ENCODE measurements at places on chromosomes 1 and 21. TPM values are rescaled to one million over a fixed set of nuclear protein-coding genes. Genes with fewer than 3 reads are reported as not detected.

The OR2M3 gene
- not detected for total RNA-seq

The F13B gene
- total RNA-seq, result not detected

The KANK4 gene
- not detected for total RNA-seq

The IGSF9 gene
- total RNA-seq, result not detected

The FAM163A gene
- not detected for total RNA-seq

GRCh38 chr1:197441999-197442414 lies 174.0 kb downstream of the CRB1 start:
- H3K27ac ChIP-seq, result no peak overlapping the region
- H3K27me3 ChIP-seq, result no peaks in the 10 kb centered on the region
- H3K4me3 ChIP-seq, result no peak overlapping the region
- no peaks in the 10 kb centered on the region for H3K36me3 ChIP-seq

GRCh38 chr1:118907466-118907865 lies 80.7 kb downstream of the TBX15 start:
- no peaks in the 10 kb centered on the region for H3K4me1 ChIP-seq
- no peak for DNase-seq
- no peak overlapping the region for H3K27ac ChIP-seq
- no peaks in the 10 kb centered on the region for H3K36me3 ChIP-seq
- H3K4me3 ChIP-seq, result no peak overlapping the region
- no peaks in the 10 kb centered on the region for H3K27me3 ChIP-seq

- no peak overlapping the region for H3K4me3 ChIP-seq
- no peak overlapping the region for H3K27ac ChIP-seq
- no peaks in the 10 kb centered on the region for H3K27me3 ChIP-seq
- H3K4me1 ChIP-seq, result no peaks in the 10 kb centered on the region
- no peaks in the 10 kb centered on the region for H3K36me3 ChIP-seq
Observed at GRCh38 chr1:197994907-197995407, 77.8 kb downstream of the LHX9 start.

DNA sequence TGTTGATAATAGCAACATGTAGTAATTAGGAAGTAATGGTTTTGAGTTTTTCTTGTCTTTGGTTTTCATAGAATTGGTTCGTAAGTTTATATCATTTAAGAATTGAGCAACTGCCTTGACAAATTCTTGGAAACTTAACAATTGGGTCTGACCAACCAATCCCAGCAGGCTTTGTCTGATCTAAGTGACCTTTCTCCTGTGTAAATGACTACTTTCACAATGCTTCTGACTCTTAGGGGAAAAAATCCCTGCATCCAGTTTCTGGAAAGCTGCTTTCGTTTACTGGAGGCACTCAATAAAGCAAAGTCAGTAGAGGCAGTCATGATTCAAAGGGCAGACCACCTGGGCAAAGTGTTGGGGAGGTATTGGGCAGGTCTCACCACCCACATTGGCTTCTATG lies 303.6 kb upstream of the FAM78B start:
- H3K4me1 ChIP-seq, result no peaks in the 10 kb centered on the region
- no peaks in the 10 kb centered on the region for H3K36me3 ChIP-seq
- H3K4me3 ChIP-seq, result no peak overlapping the region
- no peaks in the 10 kb centered on the region for H3K27me3 ChIP-seq
- H3K27ac ChIP-seq, result no peak overlapping the region

DNA sequence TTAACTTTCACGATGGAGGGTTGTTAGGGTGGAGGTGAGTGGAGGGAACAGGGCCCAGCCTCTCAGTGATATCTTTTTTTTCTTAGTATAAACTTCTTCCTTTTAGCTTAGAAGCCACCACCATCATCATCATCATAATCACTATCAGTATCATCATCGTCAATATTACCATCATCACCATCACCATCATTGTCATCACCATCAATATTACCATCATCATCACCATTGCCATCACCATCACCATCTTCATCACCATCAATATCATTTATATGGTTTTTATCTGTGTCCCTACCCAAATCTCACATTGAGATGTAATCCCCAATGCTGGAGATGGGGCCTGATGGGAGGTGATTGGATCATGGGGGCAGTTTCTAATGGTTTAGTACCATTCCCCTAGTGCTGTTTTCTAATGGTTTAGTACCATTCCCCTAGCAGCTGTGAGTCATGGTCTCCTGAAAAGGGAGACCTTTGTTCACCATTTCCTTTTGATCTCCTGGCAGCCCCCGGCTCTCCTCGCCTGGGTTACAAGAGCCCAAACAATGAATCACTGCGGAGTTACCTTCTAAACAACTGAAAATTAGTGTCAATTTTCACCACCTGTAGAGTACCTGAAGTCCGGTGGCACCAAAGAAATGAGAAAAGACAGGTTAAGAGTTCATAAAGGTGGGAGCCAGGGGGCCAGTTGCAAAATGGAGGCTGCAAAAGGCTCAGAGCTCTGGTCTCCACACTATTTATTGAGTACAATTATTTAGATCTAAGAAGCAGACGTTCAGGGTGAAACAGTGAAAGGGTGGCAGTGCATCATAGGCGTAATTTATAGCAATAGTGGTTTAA lies 3.1 kb upstream of the PLA2G2E start:
- H3K36me3 ChIP-seq, result no peaks in the 10 kb centered on the region
- H3K27me3 ChIP-seq, result peaks cover 12% of the 10 kb centered on the region
- H3K27ac ChIP-seq, result no peak overlapping the region
- H3K4me3 ChIP-seq, result no peak overlapping the region
- DNase-seq, result no peak

DNA sequence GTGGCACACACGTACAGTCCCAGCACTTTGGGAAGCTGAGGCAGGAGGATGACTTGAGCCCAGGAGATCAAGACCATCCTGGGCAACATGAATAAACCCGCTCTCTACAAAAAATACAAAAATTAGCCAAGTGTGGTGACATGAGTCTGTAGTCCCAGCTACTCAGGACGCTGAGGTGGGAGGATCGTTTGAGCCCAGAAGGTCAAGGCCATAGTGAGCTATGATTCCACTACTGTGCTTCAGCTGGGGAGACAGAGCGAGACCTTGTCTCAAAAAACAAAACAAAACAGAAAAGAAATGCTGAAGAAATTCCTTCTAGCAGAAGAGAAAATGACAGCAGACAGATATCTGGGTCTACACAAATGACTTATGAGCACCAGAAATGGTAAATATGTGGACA lies 10.3 kb downstream of the ALDH9A1 start:
- H3K27ac ChIP-seq, result no peak overlapping the region
- H3K4me1 ChIP-seq, result peaks cover 2% of the 10 kb centered on the region
- no peak for DNase-seq

- no peaks in the 10 kb centered on the region for H3K27me3 ChIP-seq
- no peaks in the 10 kb centered on the region for H3K4me1 ChIP-seq
- no peak overlapping the region for H3K4me3 ChIP-seq
- DNase-seq, result peak; percentile 1
- H3K36me3 ChIP-seq, result no peaks in the 10 kb centered on the region
Observed at GRCh38 chr1:77100875-77101274, 118.4 kb downstream of the PIGK start.

DNA sequence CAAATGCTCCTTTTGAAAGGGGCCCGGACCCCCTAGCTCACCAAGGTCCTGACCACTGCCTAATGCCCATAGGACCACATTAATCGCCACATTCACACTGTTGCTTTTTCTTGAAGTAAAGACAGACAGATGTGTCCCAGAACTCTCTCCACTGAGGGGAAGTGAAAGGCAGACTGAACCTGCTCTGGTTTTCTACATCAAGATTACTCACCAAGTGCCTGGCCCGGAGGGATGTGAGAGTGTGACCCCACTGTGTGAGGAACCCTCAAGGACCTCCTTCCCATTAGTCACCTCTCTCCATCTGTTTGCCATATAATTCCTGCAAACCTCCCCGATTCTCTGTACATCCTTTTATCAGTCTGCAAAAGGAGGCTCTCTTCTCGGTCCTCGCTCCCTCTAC lies 381.5 kb downstream of the OMA1 start:
- H3K4me1 ChIP-seq, result no peaks in the 10 kb centered on the region
- no peak for DNase-seq
- H3K27ac ChIP-seq, result no peak overlapping the region

DNA sequence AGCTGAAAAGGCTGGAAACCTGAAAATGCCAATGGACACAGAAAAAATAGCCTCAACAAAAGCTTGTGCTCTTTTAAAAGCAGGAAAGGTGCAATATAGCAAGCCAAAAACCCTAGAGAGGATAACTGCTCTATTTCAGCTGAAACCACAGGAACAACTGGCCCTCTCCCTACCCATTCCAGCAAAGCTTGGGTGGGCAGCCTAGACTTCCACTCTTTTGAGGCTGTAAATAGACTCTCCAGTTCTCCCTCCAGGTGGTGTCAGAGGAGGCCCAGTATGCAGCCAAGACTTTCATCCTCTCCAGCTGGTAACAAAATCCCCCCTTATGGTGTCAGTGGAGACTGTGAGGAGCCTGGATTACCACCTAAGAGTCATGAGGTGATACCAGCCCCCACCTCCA lies 206.9 kb upstream of the PLD5 start:
- no peak overlapping the region for H3K4me3 ChIP-seq
- H3K27me3 ChIP-seq, result no peaks in the 10 kb centered on the region
- no peaks in the 10 kb centered on the region for H3K4me1 ChIP-seq
- H3K27ac ChIP-seq, result no peak overlapping the region
- no peak for DNase-seq
- no peaks in the 10 kb centered on the region for H3K36me3 ChIP-seq

DNA sequence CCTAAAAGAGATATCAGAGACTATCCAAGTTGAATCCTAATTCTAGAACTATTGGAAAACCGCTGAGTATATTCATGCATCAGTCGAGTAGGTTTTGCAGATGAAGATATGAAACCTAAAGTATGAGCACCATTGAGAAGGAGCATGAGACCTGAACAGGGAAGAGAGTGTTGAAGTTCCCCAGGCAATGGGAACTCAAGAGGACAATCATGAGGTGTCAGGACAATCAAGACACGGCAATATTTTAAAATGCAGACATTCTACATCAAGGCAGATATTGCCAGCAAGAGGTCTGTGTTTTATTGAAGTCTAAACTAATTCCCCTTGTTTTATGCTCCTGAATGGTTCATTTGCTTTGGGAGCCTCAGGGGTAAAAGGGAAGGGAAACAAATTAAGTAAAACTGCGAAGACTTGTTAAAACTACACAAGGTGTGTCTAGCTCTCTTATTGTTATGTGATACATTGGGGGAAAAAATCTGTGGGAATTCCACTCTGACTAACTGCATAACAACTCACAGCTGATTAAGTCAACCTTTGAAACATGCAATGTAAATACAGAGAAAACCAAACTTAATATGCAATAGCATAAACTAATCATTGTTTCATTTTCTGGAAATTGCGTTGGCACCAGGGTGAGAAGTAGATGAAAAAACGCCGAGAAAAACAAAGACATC lies 347.9 kb upstream of the ADGRL2 start:
- peak; percentile 8 for DNase-seq
- no peaks in the 10 kb centered on the region for H3K4me1 ChIP-seq
- no peak overlapping the region for H3K4me3 ChIP-seq
- no peak overlapping the region for H3K27ac ChIP-seq
- H3K36me3 ChIP-seq, result no peaks in the 10 kb centered on the region

DNA sequence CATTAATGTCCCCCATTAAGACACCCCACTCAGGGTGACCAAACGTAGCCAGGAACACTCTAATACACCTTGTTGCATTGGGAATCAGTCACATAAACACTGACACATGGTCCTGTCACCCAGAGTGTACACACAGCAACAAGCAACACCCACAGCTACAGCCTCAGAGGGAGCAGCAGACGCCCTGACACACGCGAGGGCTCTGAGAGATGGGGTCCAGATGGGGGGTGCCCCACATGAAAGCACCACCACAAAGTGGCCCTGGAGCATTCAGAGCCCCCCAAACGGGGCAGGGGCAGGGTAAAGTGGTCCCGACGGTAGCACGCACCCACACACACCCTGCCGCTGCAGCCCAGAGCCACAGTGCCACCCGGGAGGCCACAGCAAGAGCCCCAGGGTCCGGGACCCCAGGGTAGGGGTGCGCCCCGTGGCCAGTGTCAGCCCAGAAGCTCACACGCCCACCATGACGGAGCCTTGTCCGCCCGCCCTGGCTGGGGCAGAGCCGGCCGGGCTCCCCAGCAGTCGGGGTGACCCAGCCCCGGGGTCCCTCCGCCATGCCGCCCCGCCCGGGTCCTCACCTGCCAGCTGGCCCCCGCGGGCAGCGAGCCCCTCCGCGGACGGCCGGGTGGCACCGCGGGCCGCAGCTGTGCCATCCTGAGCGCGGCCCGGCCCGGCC lies 47.3 kb downstream of the RAP1GAP start:
- DNase-seq, result no peak
- peaks cover 78% of the 10 kb centered on the region for H3K27me3 ChIP-seq
- no peak overlapping the region for H3K27ac ChIP-seq
- H3K4me3 ChIP-seq, result no peak overlapping the region
- no peaks in the 10 kb centered on the region for H3K36me3 ChIP-seq

DNA sequence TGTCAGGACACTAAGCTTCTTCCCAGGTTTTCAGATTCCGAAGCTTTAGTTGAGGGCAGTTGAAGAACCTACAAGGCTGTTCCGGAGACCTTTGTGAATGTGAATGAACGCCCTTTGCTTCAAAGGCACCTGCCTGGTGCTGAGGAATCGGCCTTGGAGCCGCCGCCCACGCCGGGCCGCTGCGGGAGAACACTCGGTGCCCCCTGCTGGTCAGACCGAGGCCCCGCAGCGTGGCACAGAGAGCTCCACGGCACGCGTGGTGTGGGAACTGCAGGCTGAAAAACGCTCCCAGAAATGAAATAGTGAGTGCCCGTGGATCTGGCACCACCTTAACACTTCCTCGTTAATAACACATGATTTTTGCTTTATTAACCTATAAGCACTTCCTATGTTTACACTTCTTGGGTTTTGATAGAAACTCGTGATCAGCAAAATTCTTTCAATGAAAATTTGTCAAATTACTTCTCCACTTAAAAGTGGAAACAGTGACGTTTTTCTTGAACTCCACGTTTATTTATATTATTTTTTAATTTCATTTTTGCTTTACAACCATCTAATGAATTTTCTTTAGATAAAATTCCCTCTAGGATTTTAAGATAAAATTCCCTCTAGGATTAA lies 460.6 kb downstream of the DSCAM start:
- H3K4me3 ChIP-seq, result no peak overlapping the region
- H3K36me3 ChIP-seq, result no peaks in the 10 kb centered on the region
- H3K27ac ChIP-seq, result no peak overlapping the region
- no peak for DNase-seq
- H3K27me3 ChIP-seq, result no peaks in the 10 kb centered on the region

GRCh38 chr1:54456921-54457529 lies 50.8 kb upstream of the SSBP3 start:
- peaks cover 16% of the 10 kb centered on the region for H3K27me3 ChIP-seq
- H3K36me3 ChIP-seq, result no peaks in the 10 kb centered on the region
- no peak for DNase-seq
- H3K27ac ChIP-seq, result no peak overlapping the region

- H3K4me3 ChIP-seq, result no peak overlapping the region
- H3K4me1 ChIP-seq, result no peaks in the 10 kb centered on the region
- no peak overlapping the region for H3K27ac ChIP-seq
Observed at GRCh38 chr1:225378880-225379279, 49.0 kb downstream of the LBR start.

DNA sequence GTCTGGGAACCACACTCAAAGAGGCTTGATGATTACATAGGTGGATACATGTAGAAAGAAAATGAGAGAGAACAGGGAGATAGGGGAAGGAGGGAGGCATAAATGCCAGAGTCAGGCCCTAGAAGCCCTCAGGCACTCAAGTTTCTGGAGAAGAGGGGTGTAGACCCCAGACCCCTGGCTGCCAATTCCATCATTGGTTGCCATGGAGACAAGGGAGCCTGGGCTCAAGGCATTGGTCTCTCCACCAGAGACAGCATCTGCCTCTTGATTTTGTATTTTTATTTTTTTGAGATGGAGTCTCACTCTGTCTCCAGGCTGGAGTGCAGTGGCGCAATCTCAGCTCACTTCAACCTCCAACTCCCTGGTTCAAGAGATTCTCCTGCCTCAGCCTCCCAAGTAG lies 114.3 kb upstream of the GRIK3 start:
- no peaks in the 10 kb centered on the region for H3K4me1 ChIP-seq
- H3K36me3 ChIP-seq, result no peaks in the 10 kb centered on the region
- no peak overlapping the region for H3K4me3 ChIP-seq
- DNase-seq, result no peak

All from IMR-90 (cell line).